ENCODE measurements at places on chromosomes 1 and 21.

- no peak for DNase-seq
Measured at GRCh38 chr1:165712764-165713163, 14.4 kb upstream of the ALDH9A1 start.

GRCh38 chr1:45493116-45493697 lies 2.2 kb upstream of the TESK2 start:
- no peak for DNase-seq

- no peak for DNase-seq
Measured at GRCh38 chr1:160363010-160363409, 3.9 kb upstream of the NHLH1 start.

DNA sequence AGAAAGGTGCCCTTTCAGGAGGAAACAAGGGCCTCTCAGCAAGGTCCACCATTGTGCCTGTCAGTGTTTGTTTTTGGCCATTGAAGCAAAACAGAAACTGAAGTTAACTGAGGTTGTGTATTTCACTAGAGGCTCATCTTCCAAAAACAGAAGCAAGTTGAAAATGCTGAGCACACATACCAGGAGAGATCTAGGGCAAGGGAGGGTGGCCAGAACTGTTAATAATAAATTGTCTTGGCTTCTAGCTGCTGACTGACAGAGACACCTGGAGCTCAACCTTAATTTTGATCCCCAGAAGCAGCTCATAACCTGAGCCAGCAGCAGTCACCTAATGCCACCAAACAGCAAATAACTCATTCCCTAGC lies 5.2 kb downstream of the AGMAT start:
- no peak for DNase-seq

DNA sequence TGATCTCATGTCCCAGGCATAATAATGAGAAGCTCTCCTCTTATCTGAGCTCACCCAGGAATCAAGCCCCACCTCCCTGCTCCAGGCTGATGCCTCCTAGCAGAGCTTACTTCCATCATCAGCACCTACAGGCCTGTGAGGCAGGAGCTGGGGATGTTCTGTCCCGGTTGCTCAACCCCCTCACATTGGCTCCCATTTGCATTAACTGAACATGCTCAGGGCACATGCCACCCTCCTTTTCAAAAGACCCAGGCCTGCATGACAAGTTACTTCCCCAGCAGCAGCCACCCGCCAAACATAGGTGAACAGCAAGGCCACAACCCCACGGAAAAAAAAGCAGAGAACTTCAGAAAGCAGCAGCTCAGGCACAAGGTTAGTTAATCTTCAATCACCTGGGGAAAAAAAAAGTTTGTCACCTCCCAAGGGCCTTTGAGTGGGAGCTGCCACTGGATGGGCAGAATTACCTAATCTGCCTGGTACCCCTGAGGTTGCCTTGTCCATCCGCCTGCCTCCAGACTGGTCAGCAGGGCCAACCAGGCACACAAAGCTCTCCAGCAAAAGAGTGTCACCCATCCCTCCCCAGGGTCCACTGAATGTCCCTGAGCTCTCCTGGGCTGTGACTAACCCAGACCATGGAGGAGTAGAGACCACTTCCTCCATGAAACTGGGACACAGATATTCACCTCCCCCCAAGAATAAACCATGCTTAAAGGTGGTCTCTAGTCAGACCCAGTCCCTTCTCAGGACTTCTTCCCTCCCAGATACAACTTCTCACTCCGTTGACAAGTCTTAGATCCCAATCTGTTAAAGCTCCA lies 4.4 kb downstream of the KCNN3 start:
- peak; percentile 12 for DNase-seq

GRCh38 chr1:167881786-167882185 lies 32.1 kb downstream of the ADCY10 start:
- DNase-seq: no peak

DNA sequence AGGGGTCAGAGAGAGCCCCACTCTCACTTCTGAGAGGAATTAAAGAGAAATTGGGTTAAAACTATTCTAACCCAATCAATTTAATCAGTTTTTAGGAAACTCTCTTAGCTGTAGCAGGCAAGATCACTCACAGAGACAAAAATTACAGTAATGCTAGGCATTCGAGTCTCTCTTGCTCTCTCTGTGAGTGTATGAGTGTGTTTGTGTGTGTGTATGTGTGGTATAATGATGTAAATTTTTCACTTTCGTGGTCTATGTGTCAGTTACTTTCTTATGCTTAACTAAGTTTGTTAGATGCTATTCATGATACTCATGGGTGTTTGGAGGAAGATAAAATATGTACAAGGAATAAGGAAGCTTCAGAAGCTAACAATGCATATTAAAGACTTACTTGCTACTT lies 131.3 kb downstream of the FASLG start:
- no peak for DNase-seq

GRCh38 chr1:243396876-243397275 lies 141.0 kb downstream of the SDCCAG8 start:
- no peak for DNase-seq
